CD8-positive, alpha-beta memory T cell (primary cell): ENCODE measurements at places on chromosomes 11 and 22. TPM values are rescaled to one million over a fixed set of nuclear protein-coding genes. Genes with fewer than 3 reads are reported as not detected.

DNA sequence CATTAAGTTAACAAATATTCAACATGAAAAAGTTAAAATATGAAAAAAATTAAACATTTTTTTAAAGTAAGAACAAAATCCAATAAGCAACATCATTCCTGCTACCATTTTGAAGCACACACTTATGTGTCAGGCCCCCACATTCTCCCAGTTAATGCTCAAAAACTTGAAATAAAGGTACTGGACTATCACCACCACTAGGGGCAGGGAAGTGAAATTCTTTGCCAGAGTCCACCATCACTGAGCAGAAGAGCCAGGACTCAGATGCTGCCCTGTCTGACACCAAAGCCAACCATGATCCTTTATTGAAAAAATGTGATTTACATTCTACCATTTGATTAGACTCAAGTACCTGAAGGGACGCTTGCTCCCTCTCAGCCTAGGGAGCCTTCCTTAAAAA is 39.1 kb downstream of the PITPNB start:
- peaks cover 8% of the 10 kb centered on the region for H3K36me3 ChIP-seq
- no peak overlapping the region for H3K27ac ChIP-seq
- no peak for DNase-seq
- no peaks in the 10 kb centered on the region for H3K27me3 ChIP-seq

- no peak overlapping the region for H3K4me3 ChIP-seq
- no peaks in the 10 kb centered on the region for H3K27me3 ChIP-seq
- H3K4me1 ChIP-seq: no peaks in the 10 kb centered on the region
These were observed 20.4 kb downstream of the ALKBH8 start for GRCh38 chr11:107545101-107545514.

The E2F8 gene
- 16.5 TPM for total RNA-seq

The ACTN3 gene
- 0.33 TPM for total RNA-seq

DNA sequence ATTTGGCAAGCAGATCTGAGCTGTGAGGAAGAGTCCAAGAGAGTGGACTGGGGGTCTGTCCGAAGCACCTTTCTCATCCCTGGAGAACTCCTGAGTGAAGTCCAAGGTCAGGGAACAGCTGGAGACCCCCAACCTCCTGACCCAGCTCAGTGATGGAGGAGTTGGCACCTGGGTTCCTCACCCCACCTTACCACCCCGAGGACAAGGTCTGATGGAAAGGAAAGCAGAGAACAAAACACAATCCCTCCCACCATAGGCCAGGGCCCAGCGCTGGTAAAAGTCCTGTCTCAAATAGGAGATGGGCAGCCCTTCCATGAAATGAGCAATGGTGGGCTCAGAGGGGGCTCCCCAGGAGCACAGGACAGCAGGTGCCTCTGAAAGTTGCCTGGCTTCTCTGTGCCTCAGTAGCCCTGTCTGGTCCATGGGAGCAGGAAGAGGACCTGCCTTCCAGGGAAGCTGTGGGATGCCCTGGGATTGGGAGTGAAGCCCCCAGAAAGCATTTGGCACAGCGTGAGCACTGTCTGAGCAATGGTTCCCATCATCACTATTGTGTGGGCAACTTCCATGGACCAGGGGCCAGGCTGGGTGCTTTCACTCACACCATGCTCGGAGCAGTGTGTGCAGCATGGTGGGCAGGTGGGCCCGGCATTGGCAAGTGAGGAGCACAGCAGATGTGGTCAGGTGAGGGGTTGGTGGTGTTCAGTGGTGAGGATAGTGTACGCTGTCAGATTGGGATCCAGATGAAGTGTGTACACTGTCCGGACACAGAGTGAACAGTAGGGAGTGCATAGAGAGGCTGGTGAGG is 7.5 kb downstream of the TRIM29 start:
- no peak overlapping the region for H3K27ac ChIP-seq
- H3K4me3 ChIP-seq: no peak overlapping the region
- H3K4me1 ChIP-seq: no peaks in the 10 kb centered on the region
- no peaks in the 10 kb centered on the region for H3K27me3 ChIP-seq
- no peak for DNase-seq
- H3K36me3 ChIP-seq: no peaks in the 10 kb centered on the region

DNA sequence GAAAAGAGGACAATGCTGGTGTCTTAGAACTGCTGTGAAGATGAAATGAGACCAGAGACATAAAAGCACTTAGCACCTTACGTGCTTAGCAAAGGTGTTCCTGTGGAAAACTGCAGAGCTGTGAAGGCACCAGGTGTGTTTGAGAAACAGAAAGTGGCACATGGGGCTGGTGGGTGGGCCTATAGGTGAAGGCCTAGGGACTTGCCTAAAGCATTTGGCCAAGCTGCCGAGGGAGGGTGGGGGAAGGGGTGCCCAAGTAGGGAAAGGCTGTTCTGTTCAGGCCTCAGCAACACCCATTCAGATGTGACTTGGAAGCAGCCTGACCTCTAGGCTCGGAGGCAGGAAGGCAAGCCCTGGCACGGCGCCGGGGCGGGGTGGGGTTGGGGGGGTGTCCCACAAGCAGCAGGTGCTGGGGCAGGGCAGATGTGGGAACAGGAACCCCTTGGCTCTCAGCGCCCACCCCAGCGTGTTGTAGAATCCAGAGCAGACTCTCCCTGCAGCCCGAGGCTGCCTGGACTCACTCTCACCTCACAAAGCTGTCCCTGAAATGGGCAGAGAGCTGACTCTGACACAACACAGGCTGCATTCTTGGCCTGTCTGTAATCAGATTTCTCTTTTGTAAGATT is 366.7 kb upstream of the NARS2 start:
- H3K4me1 ChIP-seq: no peaks in the 10 kb centered on the region
- H3K4me3 ChIP-seq: no peak overlapping the region
- no peak overlapping the region for H3K27ac ChIP-seq
- H3K36me3 ChIP-seq: no peaks in the 10 kb centered on the region
- H3K27me3 ChIP-seq: no peaks in the 10 kb centered on the region
- DNase-seq: no peak

- H3K36me3 ChIP-seq: no peaks in the 10 kb centered on the region
- no peak for DNase-seq
- no peak overlapping the region for H3K4me3 ChIP-seq
- no peak overlapping the region for H3K27ac ChIP-seq
- no peaks in the 10 kb centered on the region for H3K27me3 ChIP-seq
- no peaks in the 10 kb centered on the region for H3K4me1 ChIP-seq
These were observed 43.5 kb upstream of the MYEOV start for GRCh38 chr11:69250186-69251056.

The DEFB131B gene
- not detected for total RNA-seq
